ENCODE measurements at places on chromosomes 16 and 17. TPM values are rescaled to one million over a fixed set of nuclear protein-coding genes. Genes with fewer than 3 reads are reported as not detected.
A peak's percentile ranks its signal among the peaks of the same experiment; 100 is the strongest.

DNA sequence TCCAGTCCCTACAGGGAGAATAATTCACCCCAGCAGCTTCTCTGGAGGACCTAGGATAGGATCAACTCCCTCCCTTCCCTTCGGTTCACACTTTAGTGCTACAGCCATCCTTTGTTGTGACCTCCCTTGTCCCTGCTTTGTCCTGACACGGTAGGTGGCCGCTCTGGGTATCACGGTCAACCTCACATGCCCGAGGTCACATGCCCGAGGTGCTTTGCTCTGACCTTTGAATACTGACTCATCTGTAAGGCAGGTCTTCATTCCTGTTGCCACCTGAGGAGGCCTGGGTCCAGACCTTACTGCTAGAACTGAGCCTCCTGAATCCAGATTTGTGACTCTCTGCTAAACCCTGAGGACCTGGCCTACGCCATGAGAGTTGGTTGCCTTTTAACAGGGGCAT is 19.7 kb downstream of the ALKBH5 start:
- no peak for ATAC-seq

GRCh38 chr17:31757097-31757496 is 101.9 kb downstream of the COPRS start:
- no peak for ATAC-seq

DNA sequence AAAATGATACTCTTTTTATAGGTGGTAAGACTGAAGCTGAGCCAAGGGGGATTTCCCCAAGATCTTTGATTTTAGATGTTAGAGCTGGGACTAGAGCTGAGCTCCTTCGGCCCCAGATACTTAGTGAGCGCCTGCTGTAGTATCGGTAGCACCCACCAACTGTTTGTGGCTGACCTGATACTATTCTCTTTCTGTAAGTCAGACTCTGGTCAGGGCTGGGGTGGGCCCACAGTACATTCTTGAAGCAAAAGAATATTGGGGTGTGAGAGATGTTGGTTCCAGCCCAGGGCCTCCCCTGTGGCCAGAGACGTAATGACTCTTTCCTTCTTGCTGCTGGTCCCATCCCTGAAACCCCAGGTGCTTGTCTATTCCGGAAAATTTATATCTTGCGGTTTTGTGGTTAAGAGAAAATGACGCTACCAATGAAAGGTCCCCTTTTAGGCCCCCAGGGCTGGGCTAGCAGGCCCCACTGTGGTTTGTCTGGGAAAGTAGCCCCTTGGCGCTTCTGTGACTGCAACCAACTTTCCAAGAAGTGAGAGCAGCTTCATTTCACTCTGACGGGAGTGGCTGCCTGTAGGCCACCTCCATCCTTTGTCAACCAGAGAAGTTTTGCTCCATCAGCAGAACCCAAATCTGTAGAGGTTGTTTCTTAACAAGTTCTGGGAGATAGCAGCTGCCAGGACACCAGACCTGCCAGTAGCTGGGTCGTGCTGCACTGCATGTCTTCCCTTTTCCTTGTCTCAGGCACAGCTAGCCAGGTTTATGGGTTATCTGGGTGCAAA is 86.4 kb upstream of the LGALS9 start:
- ATAC-seq = no peak

EME1 gene
- total RNA-seq = 3.8 TPM

KCNG4 gene
- total RNA-seq = 0.18 TPM

- no peak for ATAC-seq
These were observed 8.3 kb upstream of the CHD3 start for GRCh38 chr17:7880076-7880868.

DNA sequence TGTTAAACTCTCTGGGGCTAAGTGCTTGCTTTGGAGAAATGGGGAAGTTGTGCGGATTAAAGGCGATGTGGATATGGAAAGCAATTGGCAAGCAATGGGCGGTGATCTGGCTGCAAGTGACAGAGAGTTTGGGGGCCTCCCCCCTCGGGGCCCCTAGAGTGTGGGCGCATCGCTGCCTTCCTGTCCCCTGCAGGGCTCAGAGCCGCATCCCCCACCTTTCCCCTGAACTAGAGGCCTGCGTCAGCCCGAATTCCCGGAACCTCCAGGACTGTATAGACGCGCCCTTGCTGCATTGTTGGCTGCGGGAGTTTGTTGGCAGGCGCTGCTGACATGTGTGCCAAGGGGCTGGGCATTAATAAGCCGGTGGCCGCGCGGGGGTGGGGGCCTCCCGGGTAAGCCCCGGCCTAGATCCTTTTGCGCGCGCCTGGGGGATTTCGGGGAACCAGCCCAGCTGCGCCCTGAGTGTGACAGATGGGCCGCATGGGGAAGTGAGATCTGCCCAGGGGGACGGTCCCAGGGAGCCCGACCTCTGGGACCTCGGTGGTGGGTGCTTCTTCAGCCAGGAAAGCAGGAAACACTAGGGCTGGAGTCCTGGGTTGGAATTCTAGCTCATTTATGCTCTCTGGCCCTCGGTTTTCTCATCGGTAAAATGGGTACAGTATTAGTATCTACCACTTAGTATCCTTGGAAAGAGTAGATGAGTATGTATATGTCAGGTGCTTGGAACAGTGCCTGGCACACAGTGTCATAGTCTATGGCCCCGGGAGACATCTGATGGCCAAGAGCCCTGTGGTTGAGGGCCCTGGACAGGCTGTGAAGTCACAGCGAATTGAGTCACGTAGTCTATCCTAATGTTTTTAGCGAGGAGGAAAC is 1.0 kb downstream of the EEF2K start:
- peak; percentile 54 for ATAC-seq

DNA sequence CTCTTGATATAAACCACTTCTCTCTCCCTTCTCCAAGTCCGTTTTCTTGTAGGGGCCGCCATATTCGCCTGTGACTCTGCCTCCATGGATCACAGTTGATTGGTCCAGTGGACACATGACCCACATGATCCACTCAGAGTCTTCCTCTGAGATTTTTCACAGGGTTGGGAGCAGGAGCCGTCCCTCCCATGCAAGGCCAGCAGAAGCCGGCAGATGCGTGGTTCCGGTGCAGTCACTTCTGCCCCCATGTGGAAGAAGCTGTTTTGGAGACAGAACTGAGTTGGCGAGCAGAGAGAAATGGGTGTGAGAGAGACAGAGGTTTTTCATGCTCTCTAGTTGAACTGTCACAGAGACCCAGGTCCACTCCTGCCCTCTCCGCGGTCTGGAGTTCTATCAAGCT is 83.3 kb downstream of the C16orf95 start:
- ATAC-seq = no peak

GRCh38 chr16:88444826-88445582 is 8.1 kb upstream of the ZFPM1 start:
- ATAC-seq = no peak
